T-helper 9 cell (primary cell): ENCODE measurements at places on chromosomes 1 and 21.

DNA sequence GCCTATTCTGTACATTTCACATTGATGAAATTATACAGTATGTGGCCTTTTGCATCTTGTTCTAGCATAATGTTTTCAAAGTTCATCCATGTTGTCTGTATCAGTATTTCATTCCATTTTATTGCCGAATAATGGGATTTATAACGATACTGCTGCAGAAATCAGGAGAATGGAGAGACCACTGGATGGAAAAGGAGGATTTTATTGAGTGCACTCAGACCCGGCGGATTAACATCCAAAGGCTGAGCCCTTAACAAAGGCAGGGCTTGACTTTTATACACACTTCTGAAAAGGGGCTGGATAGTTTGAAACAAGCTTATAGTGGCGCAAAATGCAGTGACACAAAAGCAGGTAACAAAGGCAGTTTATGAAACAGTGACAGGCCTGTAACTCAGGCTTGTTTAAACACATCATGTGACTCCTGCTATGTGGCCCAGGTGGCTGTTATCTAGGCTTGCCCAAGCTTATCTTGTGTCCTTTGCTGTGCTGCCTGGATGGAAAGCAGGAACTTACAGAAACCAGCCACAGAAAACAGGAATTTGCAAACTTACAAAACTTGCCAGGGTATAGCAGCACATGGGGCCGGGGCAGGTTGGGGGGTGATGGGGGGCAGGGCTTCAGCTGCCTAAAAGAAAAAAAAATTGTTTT lies 32.8 kb upstream of the KCNJ15 start:
- no peak for DNase-seq

DNA sequence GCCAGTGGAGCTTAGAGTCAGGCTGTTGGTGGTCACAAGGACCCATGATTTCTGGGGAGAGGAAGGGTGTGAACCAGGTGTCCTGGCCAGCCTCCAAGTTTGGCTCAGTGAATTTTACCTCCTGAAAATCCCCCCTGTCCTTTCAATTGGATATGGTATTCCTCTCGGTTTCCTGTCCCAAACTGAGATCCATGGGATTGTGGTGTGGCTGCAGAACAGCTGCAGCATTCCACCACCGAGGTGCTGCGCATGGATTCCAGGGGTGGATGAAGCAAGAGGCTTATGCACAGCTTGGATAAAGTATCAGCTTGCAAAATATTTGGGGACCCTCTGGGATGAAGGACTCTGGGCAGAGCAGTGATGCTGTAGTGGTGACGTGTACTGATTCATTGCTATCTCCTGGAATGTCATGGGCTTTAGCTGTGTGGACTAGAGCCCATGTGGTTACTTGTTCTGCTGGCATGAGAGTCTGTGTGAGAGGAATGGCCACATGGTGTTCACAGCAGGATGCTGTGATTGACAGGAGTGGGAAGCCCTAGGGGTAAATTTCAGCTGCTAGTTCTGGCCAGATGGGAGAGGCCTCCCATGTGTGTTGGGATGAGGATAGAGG lies 148.7 kb upstream of the SPAG17 start:
- DNase-seq: no peak

- DNase-seq: no peak
Observed at GRCh38 chr1:226549094-226549936, 751 bp downstream of the STUM start.

DNA sequence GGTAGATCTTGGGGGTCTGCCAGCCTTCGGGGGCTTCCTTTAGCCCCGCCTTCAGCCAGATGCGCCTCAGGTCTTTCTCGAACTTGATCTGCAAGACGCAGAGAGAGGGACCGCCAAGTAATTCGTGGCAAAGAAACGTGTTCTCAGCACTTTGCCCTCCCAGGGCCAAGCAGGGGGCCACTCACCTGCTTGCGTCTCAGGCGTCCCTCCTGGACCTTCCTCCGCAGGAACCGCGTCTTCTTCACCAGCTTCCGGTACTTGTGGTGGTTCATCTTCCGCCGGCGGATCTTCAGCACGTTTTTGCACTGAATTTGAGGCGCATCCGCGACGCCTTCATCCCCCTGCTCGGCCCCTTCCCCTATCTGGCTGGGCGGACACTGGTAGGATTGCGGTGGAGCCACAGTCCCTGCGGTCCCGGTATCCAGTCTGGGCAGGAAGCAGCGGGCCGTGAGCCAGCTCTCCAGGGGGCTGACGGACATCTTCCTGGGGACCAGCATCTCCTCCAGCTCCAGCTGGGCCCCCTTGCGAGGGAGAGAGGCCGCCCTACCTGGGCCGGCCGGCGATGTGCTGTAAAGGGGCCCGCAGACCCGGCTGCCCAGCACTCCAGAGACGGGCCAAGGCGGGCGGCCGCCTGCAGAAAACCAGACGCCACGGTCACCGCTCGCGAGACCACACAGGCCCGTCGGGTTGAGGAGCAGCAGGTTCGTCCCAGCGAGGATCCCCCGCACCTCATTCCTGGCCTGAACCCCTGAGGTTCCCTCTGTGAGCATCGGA lies 1.0 kb downstream of the AURKAIP1 start:
- no peak for DNase-seq

DNA sequence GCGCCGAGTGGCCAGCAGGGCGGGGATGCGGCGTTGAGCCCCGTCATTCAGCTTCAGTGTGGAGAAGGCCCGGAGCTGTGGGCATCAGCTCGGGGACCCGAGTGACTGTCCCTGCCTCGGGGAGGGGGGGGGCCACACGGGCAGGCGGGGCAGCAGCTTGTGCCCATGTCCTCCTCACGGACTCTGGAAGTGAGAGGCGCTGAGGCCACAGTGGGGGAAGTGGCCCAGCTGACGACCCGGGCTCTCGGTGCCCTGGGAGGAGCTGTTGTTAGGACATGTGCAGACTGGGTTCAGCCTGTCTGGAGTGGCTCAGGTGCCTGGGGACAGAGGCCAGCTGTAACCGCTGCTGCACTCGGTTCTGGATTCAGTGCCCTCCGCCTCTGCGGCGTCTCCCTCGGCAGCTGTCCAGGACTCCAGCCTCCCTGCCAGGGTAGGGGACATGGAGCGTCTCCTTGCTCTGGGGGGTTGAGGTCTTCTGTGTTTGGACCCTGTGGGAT lies 71.1 kb downstream of the SKI start:
- no peak for DNase-seq

DNA sequence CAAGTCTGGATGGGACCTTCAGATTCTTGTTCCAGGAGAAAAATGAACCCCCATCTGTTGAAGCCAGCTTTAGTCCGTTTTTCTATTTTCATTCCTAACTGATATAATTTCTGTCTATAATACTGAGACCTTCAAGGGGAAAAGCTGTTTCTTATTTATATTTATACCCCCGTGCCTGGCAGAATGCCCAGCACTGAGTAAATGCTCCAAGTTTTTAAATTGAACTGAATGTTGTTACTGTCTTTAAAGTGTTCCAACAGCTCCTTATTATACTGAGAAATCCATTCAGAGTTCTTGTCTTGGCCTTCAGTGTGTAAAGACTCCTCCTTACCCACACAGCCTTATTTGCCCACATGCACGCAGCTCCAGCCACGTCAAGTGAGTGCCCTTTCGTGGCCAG lies 178.6 kb upstream of the HMGB4 start:
- no peak for DNase-seq

GRCh38 chr1:1334835-1335234 lies 3.8 kb downstream of the TAS1R3 start:
- no peak for DNase-seq

GRCh38 chr1:223456747-223457146 lies 63.5 kb downstream of the CCDC185 start:
- no peak for DNase-seq

DNA sequence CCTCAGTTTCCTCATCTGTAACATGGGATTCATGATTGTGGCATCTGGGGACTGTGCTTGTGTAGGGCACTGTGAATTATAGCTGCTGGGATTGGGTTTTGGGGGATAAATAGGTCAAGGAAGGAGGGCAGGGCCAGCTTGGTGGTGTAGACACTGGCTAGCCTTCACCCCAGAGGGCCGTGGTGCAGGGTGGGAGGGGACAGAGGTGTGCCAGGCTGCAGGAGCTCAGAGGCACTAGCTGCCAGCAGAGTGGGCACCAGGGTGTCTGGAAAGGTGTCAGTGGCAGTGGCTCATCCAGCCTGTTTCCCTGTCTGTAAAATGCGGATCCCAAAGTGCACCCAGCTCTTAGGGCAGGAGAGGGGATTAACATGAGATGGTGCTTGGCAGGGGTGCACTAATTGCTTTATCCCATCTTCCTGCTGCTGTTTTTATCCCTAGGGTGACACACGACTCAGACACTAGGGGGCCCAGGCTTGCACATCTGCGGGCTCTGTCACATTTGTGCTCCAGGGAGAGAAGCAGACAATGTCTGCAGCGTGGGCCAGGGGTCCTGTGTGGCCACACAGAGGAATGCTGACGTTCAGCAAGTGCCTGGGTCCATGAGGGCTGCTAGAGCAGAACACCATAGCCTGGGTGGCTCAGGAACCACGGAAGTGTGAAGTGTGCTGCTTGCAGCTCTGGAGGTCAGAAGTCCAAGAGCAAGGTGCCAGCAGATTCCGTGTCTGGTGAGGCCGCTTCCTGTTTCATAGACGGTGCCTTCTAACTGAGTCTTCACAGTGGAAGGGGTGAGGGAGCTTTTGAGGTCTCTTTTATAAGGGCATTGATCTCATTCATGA lies 19.3 kb downstream of the OBSCN start:
- no peak for DNase-seq

DNA sequence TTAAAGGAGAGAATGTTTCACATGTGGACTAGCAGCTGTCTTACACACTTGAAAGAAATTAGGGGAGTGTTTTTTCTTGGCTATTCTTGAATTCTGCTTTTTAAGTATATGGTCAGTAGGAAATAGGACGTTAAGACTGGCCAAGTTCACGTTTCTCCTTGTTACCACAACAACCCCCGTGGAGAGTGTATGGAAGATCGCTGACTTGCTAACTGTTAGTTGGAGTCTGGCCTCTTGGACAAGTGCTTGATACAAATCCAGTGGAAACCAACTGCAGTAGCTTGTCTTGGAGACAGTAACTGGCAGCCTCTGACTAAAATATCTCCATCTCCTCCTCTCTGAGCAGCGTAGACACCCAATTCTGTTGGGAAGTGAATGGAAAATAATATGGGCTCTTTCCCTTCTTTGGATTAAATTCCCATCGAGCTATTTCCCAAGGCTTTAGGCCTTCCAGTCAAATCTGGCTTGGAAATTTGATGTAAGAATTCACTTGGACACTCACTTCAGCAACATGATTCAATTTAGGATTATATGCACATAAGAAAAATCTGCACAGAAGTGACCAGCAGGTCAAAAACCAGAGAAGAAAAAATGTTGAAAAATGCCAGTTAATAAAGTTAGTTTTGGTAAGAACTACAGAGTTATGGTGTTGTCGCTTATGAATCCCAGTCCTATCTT lies 3.6 kb upstream of the NFIA start:
- DNase-seq: no peak

- no peak for DNase-seq
Observed at GRCh38 chr1:43309405-43310025, 8.7 kb downstream of the TIE1 start.

- no peak for DNase-seq
Observed at GRCh38 chr1:169316556-169316955, 51.0 kb downstream of the NME7 start.

DNA sequence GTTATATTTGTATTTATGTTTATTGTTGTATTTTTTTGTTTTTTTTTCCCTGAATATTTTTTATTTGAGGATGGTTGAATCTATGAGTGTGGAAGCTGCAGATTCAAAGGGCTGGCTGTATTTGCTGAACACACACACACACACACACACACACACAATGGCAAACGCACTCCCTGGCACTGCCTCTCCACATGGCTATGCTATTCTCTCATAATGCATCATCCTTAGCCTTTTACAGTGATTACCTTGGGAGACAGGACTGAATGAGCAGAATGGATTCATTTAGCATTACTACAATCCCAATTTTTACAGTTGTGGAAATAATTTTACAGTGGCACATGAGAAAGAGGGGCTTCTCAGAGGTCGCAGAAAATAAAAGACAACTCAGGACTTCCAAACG lies 390.1 kb downstream of the PCP4 start:
- DNase-seq: no peak

DNA sequence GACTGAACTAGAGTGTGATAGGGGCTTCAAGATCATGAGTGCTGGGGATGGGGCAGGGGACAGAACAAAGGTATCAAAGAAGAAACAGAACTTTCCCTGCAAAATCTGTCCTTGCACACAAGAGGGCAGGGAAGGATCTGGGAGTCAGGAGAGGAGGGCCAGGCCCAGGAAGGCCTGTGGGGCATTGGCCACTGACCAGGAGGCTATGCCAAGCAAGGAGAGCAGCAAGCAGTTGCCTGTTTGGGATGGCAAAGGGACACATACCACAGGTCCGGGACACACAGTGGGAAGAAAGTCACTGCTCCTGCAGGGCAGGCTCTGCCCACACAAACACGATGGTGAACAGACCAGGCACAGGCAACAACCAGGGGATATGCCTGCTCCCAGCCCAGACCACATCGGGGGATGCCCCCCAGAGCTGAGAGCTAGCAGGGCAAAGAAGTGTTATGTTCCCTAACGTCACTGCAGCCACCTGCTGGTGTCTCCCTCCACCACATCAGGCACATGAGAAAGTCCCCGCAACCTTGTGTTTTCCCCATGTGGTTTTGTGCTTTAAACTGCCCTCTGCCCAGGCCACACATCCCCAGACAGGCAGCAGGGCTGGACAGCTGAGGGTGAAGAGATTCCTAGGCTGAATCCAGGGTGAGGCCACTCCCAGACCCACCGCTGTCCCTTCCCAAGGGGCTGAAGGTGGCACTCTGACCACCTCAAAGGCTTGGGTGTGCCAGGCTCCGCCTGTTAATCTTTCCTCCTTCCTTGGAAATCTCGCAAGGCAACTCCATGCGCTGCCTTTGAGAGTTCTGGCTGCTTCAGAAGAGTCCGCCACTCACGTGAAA lies 53.6 kb downstream of the KIF21B start:
- DNase-seq: no peak

DNA sequence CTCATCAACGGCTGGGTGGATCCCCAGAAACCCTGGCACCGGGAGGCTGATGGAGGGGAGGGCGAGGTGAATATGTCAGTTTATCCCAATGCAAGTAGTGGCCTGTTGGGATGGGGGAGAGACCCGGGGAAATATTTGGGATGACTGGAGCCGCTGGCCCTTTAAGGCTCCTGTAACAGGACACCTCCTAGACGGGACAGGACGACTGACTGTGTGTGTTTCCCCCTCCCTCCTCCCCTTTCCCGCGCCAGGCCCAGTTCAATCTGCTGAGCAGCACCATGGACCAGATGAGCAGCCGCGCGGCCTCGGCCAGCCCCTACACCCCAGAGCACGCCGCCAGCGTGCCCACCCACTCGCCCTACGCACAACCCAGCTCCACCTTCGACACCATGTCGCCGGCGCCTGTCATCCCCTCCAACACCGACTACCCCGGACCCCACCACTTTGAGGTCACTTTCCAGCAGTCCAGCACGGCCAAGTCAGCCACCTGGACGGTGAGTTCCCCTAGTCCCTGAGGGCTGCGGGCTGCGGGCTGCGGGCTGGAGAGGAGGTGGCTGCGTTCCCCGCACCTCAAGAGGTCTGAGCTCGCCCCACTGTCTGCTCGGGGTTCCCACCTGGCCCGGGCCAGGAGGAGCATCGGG lies 44.8 kb upstream of the CCDC27 start:
- DNase-seq: no peak

- DNase-seq: no peak
Observed at GRCh38 chr1:44485934-44486460, 80.9 kb downstream of the RNF220 start.

- no peak for DNase-seq
Observed at GRCh38 chr1:26254404-26254803, 20.4 kb downstream of the CEP85 start.
